Activated naive CD4-positive, alpha-beta T cell treated with anti-CD3 and anti-CD28 coated beads for 36 hours (primary cell): ENCODE measurements at places on chromosomes 13 and 19. TPM values are rescaled to one million over a fixed set of nuclear protein-coding genes. Genes with fewer than 3 reads are reported as not detected.

Gene ERFL
- total RNA-seq = 1.3 TPM

GRCh38 chr13:91014696-91015095 is 332.8 kb upstream of the MIR17HG start:
- DNase-seq = no peak

GRCh38 chr13:61410669-61411297 is 4.9 kb downstream of the PCDH20 start:
- DNase-seq = no peak

DNA sequence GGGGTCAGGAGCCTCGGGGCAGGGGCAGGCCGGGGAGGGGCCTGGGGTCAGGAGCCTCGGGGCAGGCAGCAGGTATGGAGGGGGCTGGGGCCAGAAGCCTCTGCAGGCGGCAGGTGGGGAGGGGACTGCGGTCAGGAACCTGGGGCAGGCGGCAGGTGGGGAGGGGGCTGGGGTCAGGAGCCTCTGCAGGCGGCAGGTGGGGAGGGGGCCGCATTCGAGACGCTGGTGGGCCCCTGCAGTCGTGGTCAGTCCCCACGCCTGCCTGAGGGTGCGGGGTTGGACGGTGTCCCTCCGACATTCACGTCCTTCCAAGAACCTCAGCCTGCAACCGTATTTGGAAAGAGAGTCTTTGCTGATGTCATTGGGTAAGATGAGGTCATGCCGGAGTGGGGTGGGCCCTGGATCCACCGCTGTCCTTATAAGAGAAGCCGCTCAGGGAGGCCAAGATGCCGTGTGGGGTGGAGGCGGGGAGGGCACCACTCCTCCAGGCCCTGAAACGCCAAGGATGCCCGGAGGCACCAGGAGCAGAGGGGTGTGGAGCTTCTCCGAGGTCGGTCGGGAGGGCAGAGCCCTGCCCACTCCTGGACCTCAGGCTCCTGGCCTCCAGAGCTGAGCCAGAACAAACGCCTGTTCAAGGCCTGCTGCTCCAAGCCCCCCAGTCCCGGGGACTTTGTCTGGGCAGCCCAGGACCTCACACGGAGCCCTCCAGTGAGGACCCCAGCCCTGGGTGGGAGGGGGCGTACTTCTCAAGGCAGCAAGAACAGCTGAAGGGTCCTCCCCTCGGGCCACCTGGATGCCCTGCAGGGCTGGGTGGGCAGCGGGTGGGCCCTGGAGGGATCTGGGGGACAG is 30.1 kb downstream of the PIP5K1C start:
- no peak for DNase-seq

DNA sequence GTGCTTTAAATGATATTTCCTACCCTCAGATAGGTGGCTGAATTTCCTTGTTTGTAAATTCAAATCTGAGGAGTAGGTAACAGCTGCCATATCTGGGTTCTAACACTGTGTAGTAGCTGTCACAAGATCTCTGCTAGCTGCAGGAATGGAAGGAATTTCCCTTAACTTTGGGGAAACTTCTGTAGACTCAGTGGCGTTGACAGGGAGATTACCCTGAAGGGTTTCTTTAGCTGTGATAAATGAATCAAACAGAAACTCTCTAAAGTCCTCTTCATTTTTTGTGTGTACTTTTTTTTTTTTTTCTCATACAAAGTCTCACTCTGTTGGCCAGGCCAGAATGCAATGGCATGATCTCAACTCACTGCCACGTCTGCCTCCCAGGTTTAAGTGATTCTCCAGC is 5.3 kb upstream of the EPSTI1 start:
- peak; percentile 30 for DNase-seq

Gene ZNF625
- total RNA-seq = 2.8 TPM

DNA sequence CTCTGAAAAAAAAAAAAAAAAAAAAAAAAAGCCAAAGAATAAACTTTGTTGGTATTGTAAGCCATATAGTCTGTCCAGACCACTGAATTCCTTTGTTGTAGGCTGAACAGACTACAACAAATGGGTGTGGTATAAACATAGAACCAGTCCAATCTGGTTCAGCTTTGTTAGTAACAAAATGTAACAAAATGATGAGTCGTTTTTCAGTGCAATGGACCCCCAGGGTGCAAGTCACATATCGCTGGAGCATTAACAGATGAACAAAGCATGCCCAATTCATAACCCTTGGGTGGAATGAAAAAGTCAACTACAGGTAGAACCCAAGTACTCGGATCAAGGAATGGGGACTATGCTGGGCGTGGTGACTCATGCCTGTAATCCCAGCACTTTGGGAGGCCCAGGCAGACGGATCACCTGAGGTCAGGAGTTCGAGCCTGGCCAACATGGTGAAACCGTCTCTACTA is 13.6 kb upstream of the FCHO1 start:
- DNase-seq = no peak

DNA sequence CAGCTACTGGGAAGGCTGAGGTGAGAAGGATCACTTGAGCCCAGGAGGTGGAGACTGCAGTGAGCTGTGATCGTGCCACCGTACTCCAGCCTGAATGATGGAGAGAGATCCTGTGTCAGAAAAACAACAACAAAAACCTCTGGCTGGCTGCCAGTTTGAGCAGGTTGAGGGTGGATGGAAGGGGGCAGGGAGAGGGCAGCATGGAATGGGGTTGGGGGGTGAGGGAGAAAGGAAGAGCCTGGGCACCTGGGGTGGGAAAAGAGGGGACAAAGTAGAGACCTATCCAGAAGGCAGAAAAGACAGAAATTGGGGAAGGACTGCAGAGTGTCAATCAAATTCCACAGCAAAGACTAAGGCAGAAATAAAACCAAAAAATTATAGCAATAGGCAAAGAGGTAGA is 4.7 kb downstream of the SLC1A5 start:
- no peak for DNase-seq

GRCh38 chr19:2462635-2463421 is 6.1 kb upstream of the LMNB2 start:
- DNase-seq = no peak

GRCh38 chr13:99334221-99334620 is 27.0 kb upstream of the GPR183 start:
- DNase-seq = no peak

Gene NLRP5
- not detected for total RNA-seq

Gene MYO9B
- total RNA-seq = 78.6 TPM

Gene C19orf85
- total RNA-seq = not detected

DNA sequence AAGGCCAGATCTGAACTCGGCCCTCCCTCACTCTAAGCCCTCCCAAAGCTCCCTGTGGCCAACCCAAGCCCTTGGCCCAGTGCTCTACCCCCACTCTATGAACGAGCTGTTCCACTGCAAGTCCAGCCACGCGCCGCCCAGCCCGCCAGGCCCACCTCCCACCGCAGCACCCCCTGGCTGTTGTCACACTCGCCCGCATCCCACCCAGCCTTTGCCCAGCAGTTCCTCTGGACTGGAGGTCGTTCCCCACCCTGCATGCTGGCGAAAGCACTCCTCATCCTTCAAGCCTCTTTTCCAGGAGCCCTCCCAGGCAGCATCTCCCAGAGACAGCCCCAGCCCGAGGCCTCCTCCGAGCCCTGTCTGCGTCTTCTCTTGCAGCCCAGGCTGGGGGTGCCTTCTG is 33.1 kb upstream of the ONECUT3 start:
- DNase-seq = no peak

DNA sequence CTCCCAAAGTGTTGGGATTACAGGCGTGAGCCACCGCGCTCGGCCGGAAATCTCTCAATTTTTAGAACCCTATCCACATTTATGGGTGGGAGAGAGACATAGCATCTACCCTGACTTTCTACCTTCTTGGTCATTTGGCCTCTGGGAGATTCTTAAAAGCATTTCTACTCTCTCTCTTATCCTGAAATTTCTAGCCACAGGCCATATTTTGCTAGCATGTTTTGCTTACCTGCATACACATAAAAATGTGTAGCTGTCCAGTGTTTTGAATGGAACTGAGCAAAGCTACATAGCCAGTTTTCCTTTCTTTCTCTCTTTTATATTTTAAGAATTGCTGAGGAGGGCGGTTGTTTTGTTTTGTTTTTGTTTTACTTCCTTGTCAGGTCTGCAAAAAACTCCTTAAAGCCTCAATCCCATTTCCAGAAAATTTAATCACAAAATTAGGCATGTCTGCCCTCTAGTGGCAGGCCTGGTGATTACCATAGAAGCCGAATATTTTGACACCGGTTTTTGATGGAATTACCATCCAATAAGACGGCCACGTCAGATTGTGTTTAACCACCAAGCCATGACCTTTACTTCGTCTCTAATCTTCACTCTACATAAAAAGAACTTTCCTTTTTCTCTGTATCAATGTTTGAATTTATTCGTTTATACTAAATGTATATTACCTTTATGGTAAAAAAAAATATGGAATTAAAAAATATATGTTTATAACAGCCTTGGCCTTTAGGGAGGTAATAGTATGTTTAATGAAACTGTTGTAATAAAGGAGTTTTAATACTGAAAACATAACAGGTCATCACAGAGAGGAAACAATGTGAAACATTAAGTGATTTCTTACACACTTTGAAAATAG is 34.4 kb upstream of the OXGR1 start:
- peak; percentile 61 for DNase-seq

DNA sequence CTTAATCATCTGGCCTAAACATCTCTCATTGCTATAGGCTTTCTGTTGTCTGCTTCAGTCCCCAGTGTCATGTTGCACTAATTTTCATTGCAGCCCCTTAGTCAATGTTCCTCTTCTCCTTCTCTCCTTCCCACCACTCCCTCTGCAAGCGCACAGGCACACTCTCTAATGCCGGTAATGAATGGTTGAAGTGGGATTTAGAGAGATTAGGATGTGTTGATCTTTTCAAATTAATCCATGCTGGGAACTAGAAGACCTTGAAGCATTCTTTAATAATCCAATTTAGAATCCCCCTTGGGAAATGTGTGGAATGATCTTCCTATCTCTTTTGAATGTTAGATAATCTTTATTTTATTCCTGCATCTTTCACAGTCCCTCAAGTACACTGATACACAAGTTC is 33.2 kb upstream of the NDFIP2 start:
- no peak for DNase-seq

Gene MEIS3
- not detected for total RNA-seq

Gene SIGLEC14
- total RNA-seq = not detected

- no peak for DNase-seq
These were observed 6.2 kb downstream of the FOXO1 start for GRCh38 chr13:40660141-40660664.

- no peak for DNase-seq
These were observed 185.7 kb downstream of the TM9SF2 start for GRCh38 chr13:99686944-99687411.

GRCh38 chr13:112711528-112712265 is 21.9 kb downstream of the ATP11A start:
- DNase-seq = peak; percentile 56

GRCh38 chr13:110250258-110250891 is 56.6 kb downstream of the COL4A1 start:
- no peak for DNase-seq

- DNase-seq = no peak
These were observed 6.8 kb downstream of the ITPKC start for GRCh38 chr19:40723661-40724254.

- no peak for DNase-seq
These were observed 53.0 kb downstream of the LRCH1 start for GRCh38 chr13:46605825-46606554.

Gene ZNF575
- total RNA-seq = 5.2 TPM

Gene NKG7
- 17.5 TPM for total RNA-seq

GRCh38 chr19:48913114-48913889 is 13.2 kb downstream of the NUCB1 start:
- DNase-seq = peak; percentile 41

DNA sequence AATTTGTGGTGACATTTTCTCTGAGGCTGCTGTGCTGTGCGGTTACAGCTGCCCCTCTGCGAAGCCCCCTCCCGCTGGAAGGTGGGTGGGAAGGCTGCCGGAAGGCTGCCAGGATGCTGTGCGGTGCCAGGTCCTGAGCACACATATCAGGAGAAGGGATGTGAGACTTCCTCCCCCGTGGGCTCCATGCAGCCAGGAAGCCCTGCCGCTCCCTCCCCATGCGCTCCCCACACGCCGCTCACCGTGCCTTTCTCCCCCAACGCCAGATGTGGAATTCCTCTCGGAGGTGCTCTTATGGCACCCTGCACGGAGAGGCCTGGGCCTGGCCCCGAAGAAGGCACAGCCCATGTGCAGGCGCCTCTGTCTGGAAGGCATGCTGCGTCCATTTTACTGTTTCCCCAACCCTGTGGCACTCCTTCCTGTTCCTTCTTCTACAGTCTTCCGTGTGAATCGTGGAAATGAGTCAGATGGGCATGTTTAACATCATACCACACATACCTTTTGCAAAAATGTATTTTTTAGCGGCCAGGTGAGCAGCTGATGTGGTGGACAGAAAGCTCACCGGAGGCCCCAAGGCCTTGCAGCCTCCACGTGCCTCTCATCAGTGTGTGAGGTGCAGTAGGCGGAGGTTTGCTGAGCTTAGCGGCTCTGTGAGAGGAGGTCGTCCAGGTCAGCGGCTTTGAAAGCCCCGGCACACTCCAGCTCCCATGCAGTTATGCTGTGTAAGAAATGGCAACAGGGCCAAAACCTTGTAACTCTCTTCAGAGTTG is 88.0 kb downstream of the ATP11A start:
- no peak for DNase-seq

GRCh38 chr19:39941615-39942365 is 7.4 kb upstream of the FCGBP start:
- DNase-seq = peak; percentile 75

GRCh38 chr19:13138916-13139198 is 11.3 kb downstream of the STX10 start:
- no peak for DNase-seq

DNA sequence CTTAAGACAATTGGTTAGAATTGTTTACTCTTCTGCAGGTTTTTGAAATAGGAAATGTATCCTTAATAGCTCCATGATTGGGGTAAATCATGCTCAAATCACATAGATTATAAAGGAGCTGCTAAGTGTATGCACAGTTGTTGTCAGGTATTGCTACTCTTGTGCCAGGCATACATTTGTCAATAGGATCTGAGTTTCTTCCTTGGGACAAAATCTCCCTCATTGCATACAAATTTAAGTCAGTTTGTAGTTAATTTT is 109.3 kb upstream of the MLNR start:
- no peak for DNase-seq

Gene MCEMP1
- not detected for total RNA-seq

GRCh38 chr13:98189841-98190505 is 12.9 kb upstream of the RNF113B start:
- DNase-seq = no peak
